ENCODE measurements at places on chromosomes 6 and 20.
A peak's percentile ranks its signal among the peaks of the same experiment; 100 is the strongest.

DNA sequence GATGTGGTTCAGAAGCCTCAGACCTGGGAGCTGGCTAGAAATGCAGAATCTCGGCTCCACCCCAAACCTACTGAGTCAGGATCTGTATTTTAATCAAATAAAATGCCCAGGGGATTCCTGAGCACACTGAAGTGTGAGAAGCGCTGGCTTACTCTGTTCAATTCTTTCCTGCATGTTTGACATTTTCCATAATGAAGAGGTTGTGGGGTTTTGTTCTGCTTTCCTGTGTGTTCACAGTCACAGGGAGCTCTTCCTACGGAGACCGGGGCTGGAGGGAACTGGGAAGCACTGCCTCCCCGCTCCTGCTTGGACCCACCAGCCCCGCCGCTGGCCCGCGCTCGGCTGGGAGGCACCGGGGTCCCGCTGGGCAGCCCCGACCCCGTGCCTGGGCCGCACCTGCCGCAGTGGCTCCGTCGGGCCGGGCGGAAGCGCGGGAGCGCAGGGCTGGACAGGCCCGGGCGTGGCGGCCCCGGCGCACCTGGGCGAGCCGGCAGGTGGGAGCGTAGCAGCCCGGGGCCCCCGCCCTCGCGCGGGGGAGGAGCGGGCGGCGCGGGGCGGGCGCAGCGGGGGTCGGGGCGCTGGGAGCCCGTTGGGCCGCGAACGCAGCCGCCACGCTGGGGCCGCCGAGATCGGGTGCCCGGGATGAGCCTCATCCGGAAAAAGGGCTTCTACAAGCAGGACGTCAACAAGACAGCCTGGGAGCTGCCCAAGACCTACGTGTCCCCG is at the start of gene MAPK13:
Gene MAPK13 (plus strand): TSS at position 573 of the 726 bp plus-strand sequence. CDS start 70 bp downstream, at position 643.
- peak; percentile 52 for DNase-seq

GRCh38 chr6:117890172-117890571 is 16.9 kb upstream of the SLC35F1 start:
- no peak for DNase-seq

GRCh38 chr6:53159558-53159957 is 10.9 kb upstream of the GCM1 start:
- no peak for DNase-seq

DNA sequence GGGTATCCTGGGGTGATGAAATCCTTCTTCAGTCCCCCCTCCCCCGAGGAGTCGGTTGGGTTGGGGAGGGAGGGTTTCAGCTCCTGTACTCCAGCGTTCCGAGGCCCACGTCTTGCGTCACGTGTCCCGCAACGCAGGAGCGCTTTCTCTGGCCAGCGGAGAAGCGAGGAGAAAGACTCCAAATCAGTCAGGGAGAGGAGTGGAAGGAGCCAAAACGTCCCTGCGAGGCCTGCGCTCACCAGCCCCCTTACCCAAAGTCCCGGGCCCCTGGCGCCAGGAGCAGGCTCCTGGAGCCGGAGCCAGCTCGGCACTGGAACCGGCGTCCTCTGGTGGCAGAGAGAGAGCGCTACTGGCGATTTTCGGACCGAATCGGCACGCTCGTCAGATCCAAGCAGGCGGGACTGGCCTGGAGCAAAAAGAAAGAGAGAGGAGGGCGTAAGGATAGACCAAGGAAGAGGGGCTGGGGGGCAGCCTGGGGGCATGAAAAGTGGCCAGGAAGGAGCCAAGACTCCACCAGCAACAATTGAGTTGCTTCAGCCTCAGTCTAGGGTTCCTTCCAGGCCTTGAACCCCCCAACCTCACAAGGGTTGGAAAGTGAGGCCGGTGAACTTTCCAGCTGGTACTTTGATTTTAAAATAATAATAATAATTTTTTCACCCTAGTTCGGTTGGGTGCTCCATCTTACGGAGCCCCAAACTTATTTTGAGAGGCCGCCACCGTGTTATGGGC is at the start of gene GNAS:
Gene GNAS (plus strand): TSS at position 174 of the 729 bp plus-strand sequence.
- DNase-seq: no peak
